ENCODE measurements at places on chromosomes 2 and 18. TPM values are rescaled to one million over a fixed set of nuclear protein-coding genes. Genes with fewer than 3 reads are reported as not detected.

The RUFY4 gene
- not detected for total RNA-seq

The APLF gene
- 10.8 TPM for total RNA-seq

The TUBA3E gene
- total RNA-seq, result not detected

The ACKR3 gene
- 88.7 TPM for total RNA-seq

The LAMA1 gene
- 1.5 TPM for total RNA-seq

The CXCR1 gene
- total RNA-seq, result 0.21 TPM

The PROKR1 gene
- total RNA-seq, result 0.63 TPM

Measured in tibial nerve (tissue), 4 donors.